ENCODE measurements at places on chromosomes 16 and 17.

GRCh38 chr17:258045-258734 is 76.7 kb upstream of the DOC2B start:
- DNase-seq: no peak

DNA sequence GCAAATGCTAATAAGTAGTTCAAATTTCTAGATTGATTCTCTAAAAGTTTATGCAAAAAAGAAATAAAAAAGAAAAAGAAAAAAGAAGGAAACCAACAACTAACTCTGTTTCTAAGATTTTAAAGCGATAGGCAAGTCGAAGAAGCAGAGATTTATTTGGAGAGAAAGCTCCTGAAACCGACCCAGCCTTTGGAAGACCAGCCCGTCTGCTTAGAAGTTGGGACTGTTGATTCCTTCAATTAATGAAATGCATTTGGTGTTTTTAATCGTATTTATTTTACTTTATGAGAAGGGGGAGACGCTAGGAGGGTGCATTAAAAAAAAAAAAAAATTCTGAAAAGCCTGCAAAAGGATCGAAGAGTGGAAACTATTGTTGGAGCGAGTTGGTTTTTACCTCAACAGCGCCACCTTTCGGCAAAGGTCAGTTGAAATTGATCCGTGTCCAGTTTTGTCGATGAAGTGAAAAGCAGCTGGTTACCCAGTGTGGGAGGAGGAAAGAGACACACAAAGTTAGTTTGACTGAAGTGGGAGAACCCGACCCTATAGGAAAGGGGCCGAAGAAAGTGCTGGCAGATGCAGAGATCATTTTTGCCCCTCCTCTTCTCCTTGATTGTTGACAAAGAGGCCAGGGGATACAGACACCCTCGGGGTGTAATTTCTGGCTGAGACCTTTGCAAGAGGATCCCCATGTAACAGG is 1.5 kb upstream of the MAF start:
- peak; percentile 78 for DNase-seq

DNA sequence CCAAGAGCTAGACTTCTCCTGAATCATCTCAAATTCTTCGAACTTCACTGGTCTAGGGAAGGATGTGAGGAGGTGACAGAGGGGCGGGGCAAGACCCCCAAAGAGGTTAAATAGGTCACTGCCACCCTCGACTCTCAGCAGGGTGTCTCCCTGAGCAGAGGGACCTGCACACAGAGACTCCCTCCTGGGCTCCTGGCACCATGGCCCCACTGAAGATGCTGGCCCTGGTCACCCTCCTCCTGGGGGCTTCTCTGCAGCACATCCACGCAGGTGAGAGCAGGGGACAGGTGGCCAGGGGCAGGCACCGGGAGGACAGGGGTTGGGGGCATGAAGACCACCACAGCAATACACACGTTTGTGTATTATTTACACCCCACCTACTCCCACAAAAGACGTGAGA is 9.2 kb downstream of the CCL17 start:
- no peak for DNase-seq

DNA sequence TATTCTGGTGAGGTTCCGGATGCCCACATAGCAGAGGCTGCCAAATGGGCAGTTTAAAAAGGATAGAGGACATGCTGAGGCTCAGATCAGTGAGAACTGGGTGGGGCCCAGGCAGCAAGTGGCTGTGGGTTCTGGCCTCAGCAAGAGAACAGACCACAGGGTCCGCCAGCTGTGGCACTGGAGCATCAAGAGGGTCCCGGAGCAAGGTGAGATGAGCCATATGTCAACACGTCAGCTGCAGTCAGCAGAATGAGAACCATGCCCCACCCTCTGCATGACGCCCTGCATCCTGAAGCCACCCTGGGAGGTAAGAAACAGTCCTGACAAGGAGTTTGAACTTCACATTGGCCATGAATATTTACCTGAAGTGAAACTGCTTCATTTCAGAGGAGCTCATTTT is 20.1 kb upstream of the CCL5 start:
- DNase-seq: no peak

- DNase-seq: no peak
Observed at GRCh38 chr17:19456016-19456927, 45.2 kb downstream of the RNF112 start.

DNA sequence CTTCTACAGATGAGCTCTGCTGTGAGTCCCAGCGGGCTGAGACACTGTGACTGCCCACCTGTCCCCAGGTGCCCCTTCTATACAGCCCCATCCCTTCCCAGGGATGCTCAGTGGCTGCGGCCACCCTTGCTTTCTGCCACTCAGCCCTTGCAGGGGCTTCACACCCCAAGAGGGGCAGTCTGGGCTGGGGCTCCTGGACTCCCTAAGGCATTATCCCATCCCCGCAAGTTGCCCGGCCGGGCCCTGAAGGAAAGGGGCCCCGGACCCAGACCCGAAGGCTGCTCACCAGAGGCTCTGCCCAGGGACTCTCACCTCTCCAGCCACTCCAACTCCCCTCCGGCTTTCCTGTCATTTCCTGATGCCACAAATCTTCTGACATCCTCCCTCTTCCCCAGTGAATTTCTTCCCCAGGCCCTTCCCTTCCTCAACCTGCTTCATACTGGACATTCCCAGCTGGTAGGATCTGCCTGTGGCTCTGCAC is 88.5 kb upstream of the TOB1 start:
- DNase-seq: no peak

DNA sequence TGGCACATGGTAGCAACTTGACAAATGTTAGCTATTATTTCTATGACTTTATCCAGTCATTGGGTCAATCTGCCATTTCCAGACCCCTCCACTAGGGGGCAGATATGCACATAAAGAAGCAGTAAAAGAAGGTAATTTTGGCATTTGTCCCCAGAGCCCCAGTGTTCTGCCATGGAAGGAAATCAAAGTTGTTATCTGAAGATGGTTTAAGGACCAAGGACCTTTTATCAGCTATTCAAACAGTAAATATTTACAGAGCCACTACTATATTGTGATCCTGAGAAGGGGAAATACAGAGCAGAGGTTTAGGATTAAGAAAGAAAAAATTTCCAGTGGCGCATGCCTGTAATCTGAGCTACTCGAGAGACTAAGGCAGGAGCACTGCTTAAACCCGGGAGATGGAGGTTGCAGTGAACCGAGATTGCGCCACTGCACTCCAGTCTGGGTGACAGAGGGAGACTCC is 20.0 kb downstream of the TRAF4 start:
- peak; percentile 85 for DNase-seq

GRCh38 chr17:15026088-15026487 is 239.0 kb downstream of the PMP22 start:
- no peak for DNase-seq

GRCh38 chr17:55605705-55606487 is 94.6 kb upstream of the SMIM36 start:
- no peak for DNase-seq

DNA sequence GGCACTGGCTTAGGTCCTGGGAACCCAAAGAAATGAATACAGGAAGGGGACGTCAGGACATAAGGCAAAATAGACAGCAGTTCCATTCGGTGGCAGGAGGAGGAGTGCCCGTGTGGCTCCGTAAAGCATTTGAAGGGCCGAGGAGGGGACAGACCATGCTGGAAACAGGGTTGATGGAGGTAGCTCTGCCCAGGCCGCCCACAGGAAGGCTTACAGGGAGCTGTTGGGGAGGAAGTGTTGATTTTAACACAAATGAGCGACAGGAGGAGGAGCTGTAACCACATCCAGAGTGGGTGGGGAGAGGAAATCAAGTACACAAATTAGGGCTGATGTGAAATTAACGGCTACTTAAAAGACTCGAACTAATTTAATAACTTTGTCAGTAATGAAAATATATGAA is 54.6 kb downstream of the RBFOX3 start:
- no peak for DNase-seq

GRCh38 chr17:987931-988330 is 8.4 kb upstream of the NXN start:
- no peak for DNase-seq

- DNase-seq: peak; percentile 1
Observed at GRCh38 chr16:6684076-6684673, 648.5 kb upstream of the RBFOX1 start.

DNA sequence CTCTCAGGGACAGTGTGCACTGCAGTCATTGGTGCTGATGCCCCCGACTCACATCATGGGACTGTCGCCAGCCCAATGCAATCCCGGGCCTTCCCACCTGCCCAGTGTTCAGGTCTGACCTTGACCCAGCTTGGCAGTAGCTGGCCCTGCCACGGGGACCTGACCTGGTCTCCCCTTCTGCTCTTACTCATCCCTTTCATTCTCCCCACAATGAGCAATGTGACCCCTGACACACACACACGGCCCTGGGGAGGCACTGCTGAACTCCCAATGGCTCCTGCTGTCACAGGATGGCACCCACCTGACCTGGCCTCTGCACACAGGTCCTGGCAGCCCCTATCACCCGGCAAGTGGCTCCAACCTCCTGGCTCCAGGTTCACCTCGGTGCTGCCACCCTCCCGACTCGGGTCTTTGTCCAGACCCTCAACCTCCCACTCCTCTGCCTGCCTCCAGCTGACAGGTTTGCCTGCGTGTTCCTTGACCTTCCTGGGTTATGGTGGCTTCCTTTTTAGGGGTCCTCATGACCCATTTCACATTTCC is 6.6 kb downstream of the CD300C start:
- no peak for DNase-seq

DNA sequence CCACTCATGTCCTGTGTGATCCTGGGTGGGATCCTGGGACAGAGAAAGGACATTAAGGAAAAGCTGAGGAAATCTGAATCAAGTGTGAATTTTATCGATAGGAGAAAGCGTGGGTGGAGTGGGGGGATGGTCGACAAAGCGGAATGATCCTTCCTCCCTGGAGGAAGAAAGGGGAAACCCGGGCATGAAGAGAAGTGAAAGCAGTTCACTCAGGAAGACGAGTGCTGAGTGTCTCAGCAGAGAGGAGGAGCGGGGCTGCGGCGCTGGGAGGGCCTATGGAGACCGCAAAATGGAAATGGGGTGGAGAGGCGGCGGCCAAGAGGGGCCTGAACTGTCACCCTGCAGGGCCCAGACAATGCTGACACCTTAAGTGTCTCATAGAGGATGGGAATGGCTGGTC is 8.7 kb downstream of the ZDHHC7 start:
- DNase-seq: no peak

- no peak for DNase-seq
Observed at GRCh38 chr17:79361873-79362771, 248.7 kb downstream of the RBFOX3 start.

DNA sequence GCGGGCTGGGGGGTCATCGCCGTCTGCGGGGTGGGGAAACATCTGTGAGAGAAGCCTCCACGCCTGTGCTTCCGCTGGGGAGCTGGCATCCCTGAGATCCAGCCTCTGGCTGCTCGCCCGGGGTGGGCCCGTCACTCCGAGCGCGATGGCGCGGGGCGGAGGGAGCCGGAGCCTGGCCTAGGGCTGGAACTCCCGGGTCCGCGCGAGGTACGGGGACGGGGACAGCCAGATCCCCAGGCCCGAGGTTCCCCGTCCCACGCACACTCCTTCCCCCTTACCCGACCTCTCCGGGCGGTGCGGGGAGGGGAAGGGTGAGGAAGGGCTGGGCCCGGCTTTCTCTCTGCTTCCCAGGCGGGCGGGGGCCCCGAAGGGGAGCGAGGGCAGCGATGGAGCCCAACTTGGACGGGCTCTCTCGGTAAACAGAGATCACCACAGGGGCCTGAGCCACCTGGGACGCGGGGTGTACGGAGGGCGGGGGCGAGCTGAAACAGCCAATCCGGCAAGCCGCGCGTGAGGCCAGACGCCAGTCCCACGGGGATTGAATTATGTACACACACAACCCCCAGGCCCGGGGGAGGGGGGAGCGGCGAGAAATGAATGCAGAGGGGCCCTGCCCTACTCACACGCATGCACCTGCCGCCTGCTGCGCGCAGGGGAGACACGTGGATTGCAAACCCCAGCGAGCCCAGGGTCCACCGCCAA is at the start of gene SLC16A11:
SLC16A11 (minus strand) TSS at position 596 of the 702 bp plus-strand sequence; CDS start at position 17, 579 bp downstream.
- peak; percentile 52 for DNase-seq

- DNase-seq: peak; percentile 77
Observed at GRCh38 chr17:42673885-42674754, 2.7 kb downstream of the PLEKHH3 start.

- no peak for DNase-seq
Observed at GRCh38 chr17:63191610-63192009, 225.6 kb downstream of the TANC2 start.

DNA sequence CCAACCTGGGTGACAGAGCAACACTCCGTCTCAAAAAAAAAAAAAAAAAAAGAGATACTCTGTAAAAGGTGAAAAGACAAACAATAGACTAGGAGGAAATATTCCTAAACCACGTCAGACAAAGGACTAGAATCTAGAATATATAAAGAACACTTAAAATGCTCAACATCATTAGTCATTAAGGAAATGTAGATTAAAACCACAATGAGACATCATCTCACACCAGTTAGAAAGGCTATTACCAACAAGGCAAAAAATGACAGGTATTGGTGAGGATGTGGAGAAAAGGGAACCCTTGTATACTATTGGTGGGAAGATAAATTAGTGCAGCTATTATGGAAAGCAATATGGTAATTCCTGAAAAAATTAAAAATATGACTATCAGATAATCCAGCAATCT is 903.1 kb upstream of the SOX9 start:
- no peak for DNase-seq

GRCh38 chr17:39628655-39629493 is 2.1 kb downstream of the PPP1R1B start:
- no peak for DNase-seq

DNA sequence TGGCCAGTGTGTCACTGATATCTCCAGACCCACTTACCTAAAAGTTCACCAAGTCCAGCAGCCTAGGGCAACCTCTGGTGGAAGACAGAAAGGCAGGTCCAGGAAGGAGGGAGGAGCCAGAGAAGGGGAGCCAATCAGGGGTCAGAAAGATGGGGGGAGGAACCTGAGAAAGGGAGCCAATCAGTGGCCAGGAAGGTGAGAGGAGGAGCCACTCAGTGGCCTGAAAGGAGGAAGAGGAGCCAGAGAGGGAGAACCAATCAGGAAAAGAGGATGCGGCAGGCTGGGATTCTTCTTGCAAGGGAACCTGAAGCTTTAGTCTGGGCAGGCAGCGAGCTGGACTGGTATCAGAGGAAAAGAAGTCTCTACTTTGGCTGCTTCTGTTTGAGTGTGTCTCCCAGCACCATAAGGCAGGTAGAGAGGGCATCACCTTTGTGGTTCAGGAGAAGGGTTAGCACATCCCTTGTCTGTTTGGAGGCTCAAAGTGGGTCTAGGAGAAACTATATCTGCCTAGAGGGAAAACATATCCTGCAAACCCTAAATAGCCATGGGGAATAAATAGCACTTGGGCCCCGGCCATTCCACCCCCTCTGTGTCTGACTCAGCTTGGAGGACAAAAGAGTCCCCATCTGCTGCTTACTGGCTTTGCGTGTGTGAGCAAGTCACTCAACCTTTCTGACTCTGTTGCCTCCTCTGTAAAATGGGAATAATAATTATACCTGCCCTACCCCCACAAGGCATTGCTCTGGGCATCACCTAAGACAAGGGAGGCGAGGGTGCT is 43.4 kb upstream of the CRHR1 start:
- DNase-seq: peak; percentile 5
